ENCODE measurements at places on chromosomes 12 and 14.

GRCh38 chr12:12278899-12279298 lies 12.1 kb upstream of the LRP6 start:
- no peak for DNase-seq

- DNase-seq, result no peak
Measured at GRCh38 chr12:84969226-84969625, 56.6 kb upstream of the SLC6A15 start.

GRCh38 chr14:25108959-25109358 lies 59.0 kb upstream of the STXBP6 start:
- DNase-seq, result no peak

DNA sequence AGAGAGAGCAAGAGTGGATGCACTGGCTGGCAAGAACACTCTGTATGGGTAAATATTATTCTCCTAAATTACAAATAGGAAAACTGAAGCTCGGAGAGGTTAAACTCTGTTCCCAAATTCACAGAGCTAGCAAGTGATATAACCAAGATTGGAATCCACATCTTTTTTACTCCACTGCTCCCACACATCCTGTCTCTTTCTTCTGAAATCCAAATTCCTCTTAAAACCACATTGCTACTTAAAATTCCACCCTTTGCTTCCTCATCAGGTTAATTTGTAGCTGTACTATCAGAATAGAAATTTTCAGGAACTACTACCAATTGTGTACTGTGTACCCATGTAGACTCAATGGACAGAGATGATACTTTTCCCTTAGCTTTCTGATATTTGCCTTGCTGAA lies 74.4 kb downstream of the ARMH4 start:
- DNase-seq, result no peak

GRCh38 chr14:74765721-74766120 lies 2.6 kb downstream of the YLPM1 start:
- no peak for DNase-seq

DNA sequence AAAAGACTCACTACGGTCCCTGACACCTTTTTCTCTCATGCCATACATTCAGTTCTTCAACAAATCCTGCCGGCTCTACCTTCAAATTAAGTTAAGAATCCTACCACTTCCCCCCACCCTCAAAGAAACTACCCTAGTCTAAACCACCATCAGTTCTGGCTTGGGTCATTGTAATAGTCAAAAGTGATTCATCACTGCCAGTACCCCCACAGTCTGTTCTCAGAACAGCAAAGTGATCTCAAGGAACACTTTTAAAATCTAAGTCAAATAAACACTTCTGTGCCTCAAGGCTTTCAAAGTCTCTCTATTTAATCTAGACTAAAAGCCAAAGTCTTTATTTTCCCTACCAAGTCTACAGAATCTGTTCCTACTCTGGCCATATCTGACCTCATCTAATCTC lies 12.0 kb upstream of the FAM234B start:
- DNase-seq, result no peak

- DNase-seq, result no peak
Measured at GRCh38 chr14:50797250-50798047, 33.5 kb downstream of the NIN start.

DNA sequence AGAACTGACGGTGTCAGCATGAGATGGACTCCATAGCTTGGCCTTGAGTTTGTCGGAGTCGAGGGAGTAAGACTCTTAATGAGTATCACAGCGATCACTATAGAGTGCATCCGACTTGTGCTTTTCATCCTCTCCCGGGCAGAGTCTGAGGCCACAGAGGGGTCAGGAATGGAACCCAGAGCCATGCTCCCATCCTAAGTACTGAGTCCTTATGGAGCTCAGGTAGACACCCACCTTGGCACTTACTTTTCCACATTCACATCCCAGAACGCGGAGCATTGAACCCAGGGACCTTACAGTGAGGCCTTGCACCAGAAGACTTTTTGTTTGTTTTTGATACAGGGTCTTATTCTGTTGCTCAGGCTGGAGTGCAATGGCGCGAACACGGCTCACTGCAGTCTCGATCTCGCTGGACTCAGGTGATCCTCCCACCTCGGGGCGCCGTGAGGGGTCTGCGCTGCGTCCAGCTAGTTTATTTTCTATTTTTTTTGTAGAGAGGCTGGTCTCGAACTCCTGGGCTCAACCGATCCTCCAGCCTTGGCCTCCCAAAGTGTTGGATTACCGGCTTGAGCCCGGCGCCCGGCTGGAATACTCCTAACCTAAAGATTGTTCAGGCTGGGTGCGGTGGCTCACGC lies 719 bp upstream of the SRSF9 start:
- peak; percentile 16 for DNase-seq

Data from WTC11 (cell line).